ENCODE measurements at places on chromosomes 11 and 22. TPM values are rescaled to one million over a fixed set of nuclear protein-coding genes. Genes with fewer than 3 reads are reported as not detected.

DNA sequence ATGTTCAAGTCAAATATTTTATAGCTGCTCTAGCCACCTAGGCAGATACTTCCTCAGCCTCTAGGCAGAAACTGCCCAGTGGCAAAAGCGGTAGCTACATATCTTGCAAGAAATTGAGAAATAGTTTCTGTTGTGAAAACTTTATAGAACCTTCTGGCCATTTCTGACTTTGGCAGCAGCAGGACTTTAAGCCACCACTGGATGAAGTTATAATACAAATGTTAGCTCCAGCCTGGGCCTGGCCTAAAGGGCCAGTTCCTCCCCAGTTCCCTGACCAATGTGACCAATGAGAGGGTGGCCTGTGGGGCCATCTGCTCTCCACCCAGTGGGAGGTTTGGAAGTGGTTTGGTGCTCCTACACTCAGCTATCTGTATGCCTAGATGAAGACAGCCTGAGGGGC lies 254.0 kb upstream of the NARS2 start:
- H3K27ac ChIP-seq, result no peak overlapping the region
- H3K4me3 ChIP-seq, result no peak overlapping the region
- H3K36me3 ChIP-seq, result no peaks in the 10 kb centered on the region
- H3K27me3 ChIP-seq, result no peaks in the 10 kb centered on the region
- DNase-seq, result no peak
- H3K4me1 ChIP-seq, result no peaks in the 10 kb centered on the region

- DNase-seq, result no peak
- H3K27me3 ChIP-seq, result peaks cover 37% of the 10 kb centered on the region
- no peak overlapping the region for H3K4me3 ChIP-seq
- no peaks in the 10 kb centered on the region for H3K36me3 ChIP-seq
- H3K4me1 ChIP-seq, result no peaks in the 10 kb centered on the region
Observed at GRCh38 chr11:72553706-72554105, 119.4 kb upstream of the CLPB start.

- no peaks in the 10 kb centered on the region for H3K27me3 ChIP-seq
- H3K36me3 ChIP-seq, result peaks cover 22% of the 10 kb centered on the region
- H3K4me3 ChIP-seq, result no peak overlapping the region
- H3K27ac ChIP-seq, result no peak overlapping the region
Observed at GRCh38 chr22:42162728-42163489, 32.3 kb upstream of the CYP2D6 start.

- no peak overlapping the region for H3K4me3 ChIP-seq
- no peaks in the 10 kb centered on the region for H3K27me3 ChIP-seq
- peaks cover 7% of the 10 kb centered on the region for H3K4me1 ChIP-seq
- H3K36me3 ChIP-seq, result peaks cover 2% of the 10 kb centered on the region
- DNase-seq, result no peak
Observed at GRCh38 chr11:66183494-66184048, 84.9 kb upstream of the RAB1B start.

DNA sequence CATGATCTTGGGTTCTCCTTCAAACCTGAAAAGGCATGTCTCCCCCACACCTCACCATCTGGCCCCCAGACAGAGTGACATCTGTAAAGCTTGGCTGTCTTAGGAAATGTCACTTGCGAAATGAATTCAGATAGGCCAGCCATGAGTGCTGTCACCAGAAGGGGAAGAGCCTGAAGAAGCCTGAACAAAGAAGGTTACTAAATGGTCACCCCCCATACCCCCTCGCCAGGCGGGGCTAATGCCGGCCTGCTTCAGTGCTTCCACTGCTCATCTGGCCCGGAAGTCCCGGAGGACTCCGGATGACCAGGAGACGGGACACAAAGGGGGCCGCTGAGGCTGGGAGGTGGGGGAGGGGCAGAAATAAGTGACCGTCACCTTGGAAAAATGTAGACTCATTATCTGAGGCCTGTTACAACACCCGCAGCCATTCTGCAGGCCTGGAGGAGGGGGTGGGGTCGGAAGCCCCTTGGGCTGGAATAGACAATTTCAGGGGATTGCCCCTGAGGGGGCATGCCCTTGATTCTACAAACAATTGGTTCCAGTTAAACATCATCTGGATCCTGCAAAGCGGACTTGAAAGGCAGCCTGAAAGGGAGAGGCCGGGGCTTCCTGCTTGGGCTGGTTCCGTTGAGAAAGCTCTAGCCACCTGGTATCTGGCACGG lies 43.2 kb downstream of the NAT10 start:
- no peaks in the 10 kb centered on the region for H3K27me3 ChIP-seq
- H3K27ac ChIP-seq, result no peak overlapping the region
- peaks cover 31% of the 10 kb centered on the region for H3K36me3 ChIP-seq
- H3K4me3 ChIP-seq, result no peak overlapping the region
- H3K4me1 ChIP-seq, result no peaks in the 10 kb centered on the region

Gene ADM2
- 4.9 TPM for total RNA-seq

Gene LIF
- 455 TPM for total RNA-seq
